ENCODE measurements at places on chromosomes 12 and 14.
A peak's percentile ranks its signal among the peaks of the same experiment; 100 is the strongest.

DNA sequence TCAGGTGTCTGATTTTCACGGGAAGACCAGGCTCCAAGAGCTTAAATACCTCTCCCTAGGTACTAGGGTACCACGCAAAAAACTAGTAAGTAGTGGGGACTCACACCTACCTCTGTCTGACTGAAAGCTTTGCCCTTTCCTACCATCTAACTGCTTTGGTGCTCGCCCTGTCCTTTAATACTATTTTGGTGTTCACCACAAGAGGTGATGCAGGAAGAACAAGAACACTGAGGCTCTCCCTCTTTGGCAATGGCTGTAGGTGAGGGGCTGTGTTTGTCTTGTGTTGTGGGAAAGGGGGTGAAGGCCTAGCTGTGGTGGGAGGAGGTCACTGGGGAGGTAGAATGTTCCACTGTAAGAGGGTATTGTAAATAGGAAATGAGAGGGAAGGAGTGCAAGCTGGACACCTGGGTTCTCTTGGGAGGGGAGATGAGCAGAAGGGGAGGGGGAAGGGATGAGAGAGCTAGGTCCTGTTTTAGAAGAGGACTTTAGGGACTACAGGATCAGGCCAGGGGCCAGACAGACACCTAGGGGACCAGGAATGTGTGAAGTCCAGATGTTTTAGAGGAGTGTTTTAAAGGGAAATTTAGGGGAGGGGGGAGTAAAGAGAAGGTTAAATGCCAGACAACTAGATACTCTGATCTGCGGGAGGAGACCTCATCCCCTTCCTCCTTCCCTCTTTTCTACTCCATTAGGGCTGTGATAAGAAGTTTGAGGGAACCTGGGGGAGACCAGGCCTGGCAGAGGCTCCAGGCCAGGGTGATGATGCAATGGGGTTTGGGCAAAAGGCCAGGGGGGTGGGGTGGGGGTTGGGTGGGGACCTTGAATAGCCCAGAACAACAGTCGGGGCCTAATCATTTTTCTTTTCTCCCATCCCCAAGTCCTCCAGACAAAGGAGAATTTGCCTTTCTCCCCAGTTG is 2.1 kb downstream of the ITGA5 start:
- DNase-seq = no peak

- DNase-seq = peak; percentile 31
Observed at GRCh38 chr14:20799456-20799891, 3.2 kb downstream of the RNASE1 start.

DNA sequence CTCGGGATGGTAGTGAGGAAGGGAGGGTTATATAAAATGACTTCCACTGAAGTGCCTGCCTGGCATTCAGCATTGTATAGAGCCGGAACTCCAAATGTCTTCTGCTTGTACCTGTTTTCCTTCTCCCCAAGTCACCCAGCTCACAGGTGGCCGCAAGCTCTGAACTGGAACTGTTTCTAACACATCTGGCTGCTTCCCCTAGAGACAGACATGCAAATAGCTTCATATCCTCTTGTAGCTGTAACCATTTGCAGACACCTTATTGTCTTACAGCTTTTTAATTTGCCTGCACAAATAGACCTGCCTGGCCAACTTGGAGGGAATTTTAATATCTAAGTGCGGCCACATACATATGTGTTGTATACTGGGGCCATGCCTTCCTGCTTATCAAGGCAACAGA is 126.0 kb downstream of the CHST11 start:
- no peak for DNase-seq

GRCh38 chr12:19954163-19954562 is 414.2 kb upstream of the PDE3A start:
- no peak for DNase-seq

All from foreskin melanocyte (primary cell).